ENCODE measurements at places on chromosomes 5 and 9. TPM values are rescaled to one million over a fixed set of nuclear protein-coding genes. Genes with fewer than 3 reads are reported as not detected.

SV2C gene
- 0.11 TPM for total RNA-seq

EQTN gene
- total RNA-seq, result not detected

GRHPR gene
- total RNA-seq, result 157 TPM

PCDHB8 gene
- 1.3 TPM for total RNA-seq

GAPT gene
- total RNA-seq, result 0.45 TPM

COX7C gene
- total RNA-seq, result 217 TPM

FBXL7 gene
- total RNA-seq, result 7.6 TPM

ZNF454 gene
- 3.7 TPM for total RNA-seq

C5orf52 gene
- total RNA-seq, result not detected

PAEP gene
- not detected for total RNA-seq

VLDLR gene
- total RNA-seq, result 38.2 TPM

SLC6A19 gene
- not detected for total RNA-seq

DNA sequence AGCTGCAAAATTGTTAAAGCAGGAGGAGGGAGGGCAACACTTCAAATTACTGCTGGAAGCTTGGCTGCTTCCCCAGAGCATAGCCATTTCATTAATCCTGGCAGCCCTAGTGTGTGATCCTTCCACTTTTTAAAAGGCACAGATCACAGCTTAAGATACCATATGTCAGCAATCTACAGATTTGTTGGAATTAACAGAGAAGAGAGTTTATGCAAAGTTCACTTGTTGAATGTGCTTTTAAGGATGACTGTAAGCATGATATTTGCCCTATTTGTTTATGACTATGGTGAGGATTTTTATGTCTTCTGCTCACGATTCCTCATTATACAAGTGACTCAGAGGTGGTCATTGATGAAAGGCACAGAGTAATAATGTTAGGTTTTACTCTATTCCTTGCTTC, 156.0 kb upstream of the CDKN2B start:
- DNase-seq, result no peak

DNA sequence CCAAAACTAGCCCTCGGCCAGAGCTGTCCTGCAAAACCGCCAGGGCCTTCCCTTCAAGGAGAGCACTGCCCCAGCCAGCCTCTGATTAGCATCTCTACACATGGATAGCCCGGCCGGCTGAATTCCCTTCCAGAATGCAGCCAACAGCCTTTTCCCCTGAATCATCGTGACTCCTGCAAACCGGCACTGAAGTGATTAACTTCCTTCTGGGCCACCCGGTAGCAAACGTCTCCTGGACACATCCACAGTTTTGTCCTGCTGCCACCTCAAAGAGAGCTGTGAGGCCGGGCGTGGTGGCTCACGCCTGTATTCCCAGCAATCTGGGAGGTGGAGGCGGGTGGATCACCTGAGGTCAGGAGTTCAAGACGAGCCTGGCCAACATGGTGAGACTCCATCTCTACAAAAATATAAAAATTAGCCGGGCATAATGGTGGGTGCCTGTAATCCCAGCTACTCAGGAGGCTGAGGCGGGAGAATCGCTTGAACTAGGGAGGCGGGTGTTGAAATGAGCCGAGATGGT, 21.1 kb upstream of the EEIG1 start:
- DNase-seq, result peak; percentile 83

DNA sequence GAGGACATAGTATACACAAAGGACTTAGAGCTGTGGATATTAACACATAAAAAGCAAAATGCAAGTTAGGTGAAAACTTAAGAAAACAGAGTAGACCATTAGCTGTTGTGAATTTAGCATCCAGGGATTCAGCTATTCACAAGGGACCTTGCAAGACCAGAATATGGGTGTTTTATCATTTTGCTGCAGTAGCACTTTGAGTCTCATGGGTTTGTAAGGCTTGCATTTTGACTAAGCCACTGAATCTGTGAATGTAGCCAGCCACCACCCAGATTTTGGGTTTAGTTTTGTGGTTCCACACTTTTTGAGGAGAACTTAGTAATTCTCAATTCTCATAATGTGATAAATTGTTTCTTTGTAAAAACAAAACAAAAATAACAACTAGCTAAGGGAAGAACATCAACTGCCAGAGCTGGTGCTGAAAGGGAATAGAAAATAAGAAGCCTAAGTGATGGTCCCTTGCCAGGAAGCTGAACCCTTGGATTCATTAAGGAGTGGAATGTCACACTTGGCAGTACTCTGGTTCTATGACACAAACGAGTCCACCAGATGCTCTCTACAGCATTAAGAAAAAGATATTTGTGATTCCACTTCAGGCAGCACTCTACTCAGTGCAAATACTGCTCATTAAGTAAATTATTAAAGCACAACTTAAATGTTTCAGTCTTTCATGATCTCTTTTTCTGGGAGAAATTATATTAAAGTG, 557.4 kb upstream of the ZNF462 start:
- DNase-seq, result no peak

DNA sequence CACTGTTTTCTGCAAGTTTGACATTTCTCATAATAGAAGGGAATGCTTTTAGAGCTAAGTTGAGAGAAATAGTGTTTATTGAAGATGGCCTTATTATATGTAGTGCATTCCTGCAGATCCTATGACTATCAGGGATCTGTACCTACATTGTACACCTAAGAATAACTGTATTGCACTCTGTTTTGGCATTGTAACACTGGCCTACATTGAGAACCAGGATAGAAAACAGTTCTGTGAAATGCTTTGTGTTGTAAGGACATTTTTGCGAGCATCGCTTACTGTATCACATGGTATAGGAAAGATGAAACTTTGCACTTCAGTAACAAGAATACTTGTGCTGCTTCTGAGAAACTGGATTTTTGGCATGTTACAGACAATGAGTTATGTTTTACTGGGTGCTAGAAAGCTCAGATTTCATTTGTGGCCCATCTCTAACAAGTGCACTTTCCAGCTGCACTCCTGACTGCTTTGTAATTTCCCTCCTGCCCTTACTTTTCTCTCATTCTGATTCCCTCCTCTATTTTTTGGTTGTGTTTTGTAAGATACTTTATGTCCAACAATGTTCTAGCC, 30.6 kb downstream of the C9orf85 start:
- no peak for DNase-seq

DNA sequence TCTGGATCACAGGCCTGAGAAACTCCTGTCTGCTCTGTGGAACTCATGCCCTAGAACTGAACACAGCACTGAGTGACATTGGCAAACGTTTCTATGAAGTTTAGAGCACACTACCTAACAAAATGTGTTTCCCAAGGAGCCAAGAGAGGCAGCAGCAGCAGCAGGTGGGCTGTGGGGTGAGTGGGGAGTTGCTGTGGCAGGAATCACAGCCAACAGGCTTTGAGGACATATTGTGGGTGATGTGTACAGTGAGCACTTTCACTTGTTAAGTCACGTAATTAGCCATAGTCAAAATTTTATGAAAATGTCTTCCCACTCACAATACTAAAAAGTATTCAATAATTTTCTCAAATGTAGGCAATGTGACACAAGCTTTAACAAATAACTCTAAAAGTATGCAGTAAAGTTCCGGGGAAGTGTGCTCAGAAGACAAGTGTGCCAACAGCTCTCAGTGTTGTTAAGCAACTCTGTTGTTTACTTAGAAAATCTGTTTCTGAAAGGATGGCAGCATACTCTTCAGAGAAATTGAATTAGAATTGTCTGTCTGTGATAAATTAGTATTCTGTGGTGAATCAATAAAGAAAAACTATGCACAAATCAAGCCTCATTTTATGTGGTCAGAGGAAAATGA, 482.1 kb downstream of the SEMA5A start:
- DNase-seq, result no peak

GRCh38 chr9:72141484-72141883, 7.8 kb upstream of the GDA start:
- no peak for DNase-seq

DNA sequence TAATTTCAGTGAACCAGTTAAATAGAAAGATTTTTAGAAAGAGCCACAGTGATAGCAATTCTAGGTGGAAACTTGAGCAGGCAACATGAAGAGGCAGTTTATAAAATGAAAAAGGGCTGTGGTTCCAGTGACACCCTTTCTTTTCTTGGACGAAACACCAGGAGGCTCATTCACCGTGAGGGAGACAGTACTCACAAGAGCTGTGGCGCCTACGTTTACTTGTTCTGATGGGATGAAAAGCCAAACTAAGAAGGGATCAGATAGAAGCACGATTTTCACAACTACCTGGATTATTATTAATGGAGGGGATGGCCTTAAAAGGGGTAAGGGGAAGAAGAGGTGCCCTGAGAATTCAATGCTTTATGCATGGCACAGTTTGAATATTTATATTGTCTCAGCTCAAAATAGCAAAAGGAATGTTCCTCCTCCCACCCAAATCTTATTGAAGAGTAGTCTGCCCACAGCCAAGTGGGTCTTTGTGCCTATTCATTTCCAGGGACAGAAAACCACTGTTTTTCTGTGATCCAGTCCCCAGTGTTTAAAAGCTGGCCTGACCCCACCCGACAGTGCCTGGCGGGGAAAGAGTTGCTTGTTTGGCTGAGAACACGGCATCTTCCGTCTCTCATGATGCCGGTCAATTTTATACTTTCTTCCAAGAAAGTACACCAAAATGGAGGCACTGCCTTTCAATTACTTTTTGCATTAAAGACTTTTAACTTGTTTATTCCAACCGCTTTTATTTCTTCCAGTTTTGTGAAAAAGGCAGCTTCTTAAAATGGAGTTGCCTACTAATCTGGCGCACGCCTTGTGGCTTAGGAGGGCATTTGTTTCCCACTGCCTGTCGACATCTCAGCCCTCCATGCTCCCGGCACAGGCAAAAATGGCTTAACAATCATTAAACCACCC, 51.9 kb downstream of the HABP4 start:
- DNase-seq, result no peak

GRCh38 chr9:105309531-105309931, 65.1 kb downstream of the SLC44A1 start:
- no peak for DNase-seq

- DNase-seq, result peak; percentile 65
Measured at GRCh38 chr9:112348257-112349007, 15.0 kb upstream of the PTBP3 start.

- no peak for DNase-seq
Measured at GRCh38 chr5:168152660-168153059, 138.8 kb upstream of the WWC1 start.

DNA sequence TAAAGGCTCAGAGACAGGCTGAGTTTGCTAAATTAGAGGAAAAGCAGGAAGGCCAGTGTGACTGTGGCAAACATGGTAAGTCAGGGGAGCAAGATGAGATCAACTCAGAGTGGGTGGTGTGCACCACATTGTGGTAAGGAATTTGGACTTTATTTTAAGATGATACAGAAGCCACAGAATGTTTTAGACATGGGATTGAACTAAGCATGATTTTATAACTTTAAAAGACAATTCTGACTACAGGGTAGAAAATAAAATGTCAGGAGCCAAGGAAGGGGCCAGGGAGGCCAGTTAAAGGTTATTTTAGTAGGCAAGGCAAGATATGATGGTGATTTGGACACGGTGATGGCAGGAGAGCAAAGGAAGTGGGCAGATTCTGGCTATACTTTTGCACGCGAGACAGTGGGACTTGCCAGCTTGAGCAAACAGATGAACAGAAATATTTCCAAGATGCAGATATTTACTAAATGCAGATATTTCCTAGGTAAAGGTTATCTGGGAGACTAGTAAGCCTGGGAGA, 53.9 kb downstream of the TSSK1B start:
- DNase-seq, result no peak

DNA sequence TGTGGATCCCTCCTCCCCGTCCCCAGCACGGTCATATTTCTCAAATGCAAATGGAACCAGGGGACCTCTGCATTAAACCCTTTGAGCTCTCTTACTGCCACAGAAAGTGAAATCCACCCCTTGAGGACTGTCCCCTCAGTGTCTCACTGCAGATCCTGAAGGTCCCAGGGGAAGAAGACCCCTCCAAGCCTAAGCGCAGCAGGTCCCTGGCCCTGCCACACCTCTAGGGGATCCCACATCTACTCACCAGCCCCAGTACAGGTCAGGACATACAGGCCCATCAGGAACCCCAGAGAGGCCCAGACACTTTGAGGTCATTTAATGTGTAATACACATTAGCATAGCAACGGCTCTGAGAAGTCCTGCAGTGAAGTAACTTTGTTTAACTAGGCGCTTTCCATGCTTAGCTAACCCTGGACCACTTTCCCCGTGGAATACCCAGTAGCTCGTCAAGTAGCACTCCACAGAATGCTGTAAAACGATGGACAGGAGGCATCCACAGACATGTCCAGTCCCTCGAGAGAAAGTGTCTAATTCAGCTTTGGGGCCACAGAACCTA, 54.7 kb upstream of the ALDH1B1 start:
- DNase-seq, result no peak

DNA sequence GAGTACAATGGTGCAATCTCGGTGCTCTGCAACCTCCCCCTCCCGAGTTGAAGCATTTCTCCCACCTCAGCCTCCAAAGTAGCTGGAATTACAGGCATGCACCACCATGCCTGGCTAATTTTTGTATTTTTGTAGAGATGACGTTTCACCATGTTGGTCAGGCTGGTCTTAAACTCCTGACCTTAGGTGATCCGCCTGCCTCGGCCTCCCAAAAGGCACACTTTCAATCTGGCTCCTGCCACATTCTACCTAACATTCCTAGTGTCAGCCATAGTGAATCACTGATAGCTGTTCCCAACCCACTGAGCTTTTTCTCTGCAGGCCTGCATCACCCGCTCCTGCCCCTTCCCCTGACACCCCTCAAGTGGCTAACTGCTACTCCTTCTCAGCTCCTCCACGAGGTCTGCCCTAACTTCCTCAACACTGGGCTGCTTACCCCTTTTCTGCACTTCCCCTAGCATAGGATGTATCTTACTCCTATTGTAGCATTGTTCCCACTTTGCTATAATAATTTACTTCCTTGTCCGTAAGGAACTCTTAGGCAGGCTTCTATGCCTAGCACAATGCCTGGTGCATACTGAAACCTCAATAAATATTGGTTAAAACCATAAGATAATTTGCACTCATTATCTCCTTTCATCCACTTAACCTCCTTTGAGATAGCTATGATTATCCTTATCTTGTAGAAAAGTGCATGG, 42.0 kb upstream of the LIFR start:
- DNase-seq, result no peak

GRCh38 chr5:149439899-149440542, 60.9 kb upstream of the IL17B start:
- no peak for DNase-seq

- no peak for DNase-seq
Measured at GRCh38 chr5:130110328-130110727, 206.1 kb downstream of the CHSY3 start.

DNA sequence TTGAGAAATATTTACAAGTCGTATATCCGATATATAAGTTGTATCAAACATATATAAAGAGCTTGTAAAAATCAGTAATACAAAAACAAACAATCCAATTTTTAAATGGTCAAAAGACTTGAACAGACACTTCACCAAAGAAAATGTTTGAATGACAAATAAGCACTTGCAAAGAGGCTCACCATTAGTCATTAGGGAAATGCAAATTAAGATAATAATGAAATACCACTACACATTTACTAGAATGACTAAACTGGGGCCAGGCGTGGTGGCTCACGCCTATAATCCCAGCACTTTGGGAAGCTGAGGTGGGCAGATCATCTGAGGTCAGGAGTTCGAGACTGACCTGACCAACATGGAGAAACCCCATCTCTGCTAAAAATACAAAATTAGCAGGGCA, 134.6 kb upstream of the HAND1 start:
- DNase-seq, result no peak

GRCh38 chr5:171898386-171898785, 108.1 kb downstream of the FBXW11 start:
- DNase-seq, result no peak

GRCh38 chr5:89878140-89879132, 531.1 kb downstream of the CETN3 start:
- DNase-seq, result no peak

Data from thyroid gland (tissue), 4 donors.